Amygdala (tissue), 56 donors: ENCODE measurements at places on chromosomes 12 and 14.

- DNase-seq, result no peak
Observed at GRCh38 chr14:72611506-72611905, 282.4 kb downstream of the DPF3 start.

DNA sequence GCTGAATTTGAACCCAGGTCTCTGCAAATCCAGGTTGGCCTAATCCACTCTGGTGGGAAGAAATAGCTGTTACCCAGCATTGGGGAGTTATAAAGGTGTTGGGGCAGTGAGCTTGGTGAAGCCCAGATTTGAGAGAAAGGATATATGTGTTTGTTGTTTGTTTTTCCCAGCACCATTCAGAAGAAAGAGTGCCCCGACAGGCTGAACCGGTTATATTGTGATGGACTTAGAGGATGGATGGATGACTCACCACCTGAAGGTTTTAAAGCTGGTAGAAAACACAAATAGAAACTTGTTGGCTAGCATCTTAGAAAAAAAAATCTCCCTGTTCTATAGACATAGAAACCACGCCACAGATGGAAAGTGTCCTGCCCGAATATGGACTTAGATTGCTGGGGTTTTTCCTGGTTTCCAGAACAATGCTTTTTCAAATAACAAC lies 404.6 kb downstream of the MED13L start:
- no peak for DNase-seq

DNA sequence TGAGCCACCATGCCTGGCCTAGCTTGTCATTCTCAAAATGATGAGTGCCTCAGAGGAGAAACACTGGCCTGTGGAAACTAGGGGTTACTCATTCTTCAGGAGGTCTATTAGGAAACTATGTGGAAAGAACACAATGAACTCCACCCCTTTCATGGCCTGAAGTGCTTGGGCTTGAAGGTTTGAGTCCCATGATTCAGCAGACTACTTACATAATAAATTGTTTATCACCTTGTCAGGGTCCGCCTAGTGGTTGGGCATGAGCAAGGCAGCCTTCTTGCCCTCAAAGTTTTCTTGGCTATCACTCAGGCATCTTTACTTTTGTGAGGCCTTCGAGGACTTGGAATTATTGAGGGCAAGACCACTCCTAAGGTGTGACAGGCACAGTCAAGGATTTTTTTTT lies 251.2 kb downstream of the ACSS3 start:
- no peak for DNase-seq

DNA sequence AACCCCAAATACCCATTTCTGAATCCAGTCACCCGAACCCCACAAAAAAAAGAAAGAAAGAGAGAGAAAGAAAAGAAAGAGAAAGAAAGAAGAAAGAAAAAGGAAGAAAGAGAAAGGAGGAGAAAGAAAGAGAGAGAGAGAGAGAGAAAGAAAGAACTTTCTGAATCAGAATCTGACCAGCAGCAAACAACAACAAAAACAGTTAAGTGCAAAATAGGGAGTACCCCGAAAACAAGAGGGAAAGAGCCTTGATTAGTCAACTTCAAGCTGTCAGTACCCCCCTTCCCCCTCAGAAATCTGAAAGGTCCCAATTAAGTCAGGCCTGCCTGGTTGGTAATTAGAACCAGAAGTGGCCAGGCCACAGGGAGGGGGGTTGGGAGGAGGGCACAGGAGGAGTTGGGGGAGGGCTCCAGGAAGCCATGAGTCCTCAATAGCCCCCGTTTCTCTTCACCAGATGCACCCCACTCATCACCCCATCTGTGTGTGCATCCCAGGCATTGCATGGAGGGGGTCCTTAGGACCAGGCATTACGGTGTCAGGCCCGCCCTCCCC lies 9.8 kb downstream of the RARG start:
- no peak for DNase-seq

- DNase-seq, result no peak
Observed at GRCh38 chr14:104924421-104925213, at the start of gene PLD4. PLD4 (plus strand) TSS chr14:104924879; CDS start chr14:104927141, 2,262 bp downstream.
